ENCODE measurements at places on chromosomes 13 and 19.

GRCh38 chr19:58398545-58398944, 3.1 kb downstream of the RNF225 start:
- no peak for DNase-seq

- DNase-seq, result peak; percentile 28
Observed at GRCh38 chr13:41835871-41836270, 125.0 kb downstream of the VWA8 start.

DNA sequence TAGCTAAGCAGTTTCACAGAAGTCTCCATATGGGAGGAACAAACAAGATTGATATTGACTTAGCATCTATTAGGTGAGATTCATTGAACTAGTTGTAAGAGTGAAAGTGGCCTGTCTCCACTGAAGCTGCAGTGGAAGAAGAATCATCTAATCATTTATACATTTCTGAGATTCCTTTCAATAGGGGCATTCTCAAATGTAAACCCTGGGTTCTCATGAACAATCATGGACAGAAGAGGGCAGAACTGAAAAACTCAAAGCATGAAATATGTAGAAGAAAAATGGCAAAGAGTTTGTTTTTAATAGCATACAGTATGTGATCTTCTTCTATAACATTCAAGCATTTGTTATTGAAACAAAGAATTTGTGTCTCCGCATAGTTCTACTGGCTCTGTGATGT, 17.6 kb upstream of the POSTN start:
- no peak for DNase-seq

- no peak for DNase-seq
Observed at GRCh38 chr13:71862459-71862943, 4.5 kb downstream of the DACH1 start.

DNA sequence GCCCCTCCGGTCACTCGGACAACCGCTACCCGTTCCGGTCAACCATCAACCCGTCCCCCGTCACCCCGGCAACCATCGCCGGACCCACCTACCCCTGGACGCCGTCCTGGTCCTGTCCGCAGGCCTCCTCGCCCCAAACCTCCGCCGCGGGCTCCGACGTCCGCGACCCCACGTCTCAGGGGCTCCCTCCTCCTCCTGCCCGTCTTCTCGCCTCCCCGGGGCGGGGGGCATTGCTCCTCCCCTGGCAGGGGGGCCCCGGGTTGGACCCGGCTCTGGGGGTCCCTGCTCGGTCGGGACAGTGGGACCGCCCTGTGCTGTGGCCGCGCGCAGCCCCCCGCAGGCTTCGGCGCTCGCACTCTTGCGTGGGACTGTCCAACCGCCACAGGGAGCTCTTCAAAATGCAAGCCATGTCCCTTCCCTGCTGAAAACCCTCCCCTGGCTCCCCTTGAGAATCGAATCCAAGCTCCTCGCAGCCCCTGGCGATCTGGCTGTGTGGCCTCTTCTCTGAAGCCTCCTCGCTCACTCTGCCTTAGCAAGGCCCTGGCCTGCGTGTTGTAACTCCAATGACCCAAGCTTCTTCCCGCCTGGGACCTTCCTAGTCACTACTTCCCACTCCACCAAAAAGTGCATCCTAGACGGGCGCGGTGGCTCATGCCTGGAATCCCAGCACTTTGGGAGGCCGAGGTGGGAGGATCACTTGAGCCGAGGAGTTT, 8.4 kb downstream of the EPHX3 start:
- DNase-seq, result no peak

GRCh38 chr13:100650326-100650725, 24.3 kb downstream of the TMTC4 start:
- DNase-seq, result no peak

GRCh38 chr13:87810920-87811344, 139.8 kb downstream of the SLITRK5 start:
- no peak for DNase-seq

- no peak for DNase-seq
Observed at GRCh38 chr13:73945382-73945781, 188.8 kb downstream of the KLF12 start.

- no peak for DNase-seq
Observed at GRCh38 chr19:17073869-17074633, 1.2 kb downstream of the HAUS8 start.

DNA sequence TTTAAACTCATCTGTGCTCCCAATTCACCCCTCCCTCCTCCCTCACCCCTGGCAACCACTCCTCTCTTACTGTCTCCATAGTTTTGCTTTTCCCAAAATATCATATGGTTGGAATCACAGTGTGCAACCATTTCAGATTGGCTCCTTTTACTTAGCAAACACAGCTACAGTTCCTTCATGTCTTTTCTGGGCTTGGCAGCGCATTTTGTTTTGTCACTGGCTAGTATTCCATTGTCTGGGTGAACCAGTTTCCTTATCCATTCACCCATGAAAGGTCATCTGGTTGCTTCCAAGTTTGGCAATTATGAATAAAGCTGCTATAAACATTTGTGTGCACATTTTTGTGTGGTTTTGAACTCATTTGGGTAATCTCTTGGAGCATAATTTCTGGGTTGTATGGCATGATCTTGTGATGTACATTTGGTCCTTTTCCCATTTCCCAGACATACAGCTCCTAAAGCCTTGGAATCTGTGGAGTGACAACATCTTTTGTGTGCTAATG, 23.9 kb upstream of the GAS6 start:
- peak; percentile 66 for DNase-seq

DNA sequence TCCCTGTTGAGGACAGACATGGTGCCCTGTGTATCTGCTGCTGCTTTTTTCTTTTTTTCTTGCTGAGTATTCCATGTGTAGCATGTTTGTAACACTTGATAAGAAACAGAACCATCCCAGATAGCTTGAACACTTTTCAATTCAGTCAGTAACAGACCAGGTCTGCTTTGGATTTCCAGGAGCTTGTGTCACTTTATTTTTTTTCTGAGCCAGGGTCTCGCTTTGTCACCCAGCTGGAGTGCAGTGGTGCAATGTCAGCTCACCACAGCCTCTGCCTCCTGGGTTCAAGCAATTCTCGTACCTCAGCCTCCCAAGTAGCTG, 43.7 kb downstream of the BBC3 start:
- no peak for DNase-seq

Data from AG08395 (cell line).